ENCODE measurements at places on chromosomes 5 and 9. TPM values are rescaled to one million over a fixed set of nuclear protein-coding genes. Genes with fewer than 3 reads are reported as not detected.

The FBN2 gene
- total RNA-seq: 0.08 TPM

The PCDHB14 gene
- total RNA-seq: not detected

The ZNG1F gene
- total RNA-seq: 2.7 TPM

The F2R gene
- 3.9 TPM for total RNA-seq

The AUH gene
- total RNA-seq: 31.1 TPM

The PCDHAC2 gene
- 3.4 TPM for total RNA-seq

The PCAT7 gene
- total RNA-seq: 3.8 TPM

The SPATA31A6 gene
- total RNA-seq: not detected

The IL5 gene
- not detected for total RNA-seq

The NTMT1 gene
- 52.5 TPM for total RNA-seq

The RORB gene
- total RNA-seq: not detected

The CER1 gene
- total RNA-seq: not detected

The SPARC gene
- total RNA-seq: 84.1 TPM

Data from PC-9 (cell line).